ENCODE measurements at places on chromosomes 5 and 9.
A peak's percentile ranks its signal among the peaks of the same experiment; 100 is the strongest.

DNA sequence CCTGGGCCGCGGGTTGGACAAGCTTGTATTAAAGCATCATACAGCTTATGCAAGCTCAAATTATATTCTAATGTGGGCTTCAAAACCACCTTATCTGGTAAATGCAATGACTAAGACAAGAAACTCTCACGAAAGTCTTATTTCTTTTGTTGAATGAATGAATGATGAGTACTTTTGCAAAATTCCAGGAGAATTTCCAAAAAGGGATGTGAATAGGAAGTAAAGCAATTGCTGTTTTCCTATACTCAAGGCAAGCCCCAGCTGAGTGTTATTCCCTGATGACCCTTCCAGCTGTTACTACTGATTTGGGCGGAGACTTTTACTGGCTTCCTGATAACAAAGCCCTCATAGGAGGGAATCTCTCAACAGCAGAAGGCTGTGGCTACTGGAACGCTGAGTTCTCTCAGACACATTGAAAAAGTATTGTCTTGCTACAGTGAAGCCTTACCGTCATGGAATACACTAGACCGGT lies 162.8 kb downstream of the SREK1 start:
- no peak for DNase-seq

- no peak for DNase-seq
Measured at GRCh38 chr9:129713402-129713679, 39.5 kb downstream of the PTGES start.

DNA sequence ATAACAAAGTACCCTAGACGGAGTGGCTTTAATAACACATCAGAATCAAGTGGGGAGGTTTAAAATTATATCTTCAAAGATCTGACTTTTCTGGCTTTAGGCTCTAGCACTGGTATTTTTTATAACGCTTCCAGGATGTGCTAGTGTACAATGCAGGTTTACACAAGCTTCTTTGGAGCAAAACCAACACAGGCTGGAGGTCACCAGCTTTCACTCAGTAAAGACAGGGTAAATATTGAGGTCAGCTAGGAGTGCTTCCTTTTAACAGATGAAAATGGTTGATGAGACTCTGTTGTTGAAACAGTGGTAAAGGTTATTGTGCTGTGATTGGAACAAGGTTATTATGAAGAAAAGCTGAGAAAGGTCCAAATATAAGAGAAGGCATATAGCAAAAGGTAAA lies 414.2 kb downstream of the TAF11L14 start:
- peak; percentile 14 for DNase-seq

GRCh38 chr5:88769165-88769564 lies 113.8 kb downstream of the MEF2C start:
- DNase-seq = no peak

- DNase-seq = no peak
Measured at GRCh38 chr9:109967651-109968642, 187.9 kb downstream of the PALM2AKAP2 start.

GRCh38 chr5:56050551-56051255 lies 55.9 kb upstream of the IL6ST start:
- no peak for DNase-seq

- DNase-seq = no peak
Measured at GRCh38 chr5:172411484-172412072, 42.7 kb downstream of the SH3PXD2B start.

DNA sequence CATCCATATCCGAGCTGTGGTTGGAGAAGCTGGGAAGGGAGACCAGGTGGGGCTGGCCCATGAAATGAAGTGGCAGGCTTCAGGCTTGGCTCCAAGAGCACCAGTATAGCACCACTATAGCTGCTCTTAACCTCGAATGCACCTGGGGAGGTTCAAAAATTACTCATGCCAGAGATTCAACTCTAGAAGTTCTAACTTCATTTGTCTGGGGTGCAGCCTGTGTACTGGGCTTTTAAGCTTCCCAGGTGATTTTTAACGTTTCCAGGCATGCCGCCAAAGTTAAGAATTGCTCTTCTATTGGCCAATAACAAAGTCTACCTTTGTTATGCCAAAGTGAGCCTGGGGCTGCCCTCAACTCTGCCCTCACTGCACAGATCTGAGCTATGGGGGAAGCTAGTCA lies 458 bp downstream of the PRSS3 start:
- peak; percentile 83 for DNase-seq

DNA sequence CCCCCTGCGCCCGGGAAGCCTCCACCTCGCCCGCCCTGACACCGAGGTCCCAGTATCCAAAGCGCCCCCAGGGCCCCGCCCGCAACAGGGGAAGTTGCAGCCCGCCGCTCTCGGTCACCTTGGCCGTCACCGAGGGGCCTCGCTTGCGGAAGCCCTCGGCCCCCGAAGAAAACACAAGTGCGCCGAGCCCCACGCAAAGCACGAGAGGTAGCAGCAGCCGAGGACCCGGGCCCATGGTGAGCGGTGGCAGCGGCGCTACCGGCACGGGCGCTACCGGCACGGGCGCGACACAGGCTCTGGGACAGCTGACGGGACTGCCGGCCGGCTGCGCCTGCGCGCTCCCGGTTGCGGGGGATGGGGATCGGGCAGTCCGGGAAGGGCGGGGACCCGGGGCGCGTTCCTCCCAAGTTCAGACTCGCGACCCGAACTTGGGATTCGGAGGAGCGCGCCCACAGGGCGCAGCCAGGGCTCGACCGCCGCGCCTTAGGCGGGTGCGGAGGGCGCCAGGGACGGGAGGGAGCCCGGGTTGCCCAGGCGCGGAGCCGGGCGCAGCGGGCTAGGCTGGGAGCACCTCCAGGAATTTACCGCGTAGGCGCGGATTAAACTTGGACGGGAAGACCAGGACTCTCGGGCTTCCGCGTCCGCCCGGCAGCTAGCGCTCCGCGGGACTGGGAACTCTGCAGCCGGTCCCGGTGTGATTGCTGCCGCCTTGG lies at the start of gene PPIC:
PPIC (minus strand) TSS at position 335 of the 713 bp plus-strand sequence; CDS start at position 235, 100 bp downstream.
- peak; percentile 92 for DNase-seq

DNA sequence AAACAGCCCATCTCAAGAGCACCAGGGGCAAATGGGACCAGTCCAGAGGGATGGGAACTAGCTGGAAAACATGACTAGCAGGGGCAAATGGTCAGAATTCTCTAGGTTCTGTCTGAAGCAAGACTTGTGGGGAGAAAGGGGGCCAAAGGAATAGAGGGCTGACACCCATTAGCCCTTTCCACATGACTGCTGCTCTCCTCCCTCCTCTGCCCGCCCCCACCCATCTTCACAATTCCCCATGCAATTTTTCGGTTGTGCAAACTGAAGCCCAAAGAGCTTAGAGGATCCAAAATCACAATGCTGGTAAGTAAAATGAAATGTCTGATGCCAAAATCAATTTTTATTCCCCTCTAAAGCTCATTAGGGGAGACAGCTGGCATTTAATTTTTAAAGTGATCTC lies 207.1 kb downstream of the DCP2 start:
- no peak for DNase-seq

- DNase-seq = peak; percentile 57
Measured at GRCh38 chr5:136212252-136212721, 19.3 kb upstream of the SMIM32 start.

GRCh38 chr9:92122800-92123199 lies 7.6 kb upstream of the SPTLC1 start:
- no peak for DNase-seq

DNA sequence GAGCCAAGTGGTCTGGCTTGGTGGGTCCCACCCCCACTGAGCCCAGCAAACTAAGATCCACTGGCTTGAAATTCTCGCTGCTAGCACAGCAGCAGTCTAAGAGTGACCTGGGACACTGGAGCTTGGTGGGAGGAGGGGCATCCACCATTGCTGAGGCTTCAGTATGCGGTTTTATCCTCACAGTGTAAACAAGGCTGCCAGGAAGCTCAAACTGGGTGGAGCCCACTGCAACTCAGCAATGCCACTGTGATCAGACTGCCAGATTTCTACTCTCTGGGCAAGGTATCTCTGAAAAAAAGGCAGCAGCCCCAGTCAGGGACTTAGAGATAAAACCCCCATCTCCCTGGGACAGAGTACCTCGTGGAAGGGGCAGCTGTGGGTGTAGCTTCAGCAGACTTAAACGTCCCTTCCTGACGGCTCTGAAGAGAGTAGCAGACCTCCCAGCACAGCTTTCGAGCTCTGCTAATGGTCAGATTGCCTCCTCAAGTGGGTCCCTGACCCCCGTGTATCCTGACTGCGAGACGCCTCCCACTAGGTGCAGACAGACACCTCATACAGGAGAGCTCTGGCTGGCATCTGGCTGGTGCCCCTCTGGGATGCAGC lies 18.2 kb upstream of the STK32A start:
- no peak for DNase-seq

DNA sequence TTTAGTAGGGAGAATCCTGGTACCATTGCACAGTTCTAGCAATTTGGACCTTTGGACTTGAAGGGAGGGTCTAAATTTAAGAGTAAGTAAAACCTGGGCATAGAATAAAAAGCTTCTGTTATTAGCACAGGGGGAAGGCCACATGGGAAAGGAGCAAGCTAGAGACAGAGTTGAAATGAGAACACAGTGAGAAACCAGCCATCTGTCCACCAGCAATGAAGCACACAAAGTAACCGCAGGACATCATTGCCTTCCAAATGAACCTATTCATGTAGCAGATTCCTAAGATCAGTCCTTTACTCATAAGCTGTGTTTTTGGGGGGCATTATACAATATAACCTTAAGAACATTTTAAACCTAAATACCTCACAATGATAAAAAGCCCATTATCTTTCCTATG lies 407.4 kb downstream of the HCN1 start:
- DNase-seq = no peak

DNA sequence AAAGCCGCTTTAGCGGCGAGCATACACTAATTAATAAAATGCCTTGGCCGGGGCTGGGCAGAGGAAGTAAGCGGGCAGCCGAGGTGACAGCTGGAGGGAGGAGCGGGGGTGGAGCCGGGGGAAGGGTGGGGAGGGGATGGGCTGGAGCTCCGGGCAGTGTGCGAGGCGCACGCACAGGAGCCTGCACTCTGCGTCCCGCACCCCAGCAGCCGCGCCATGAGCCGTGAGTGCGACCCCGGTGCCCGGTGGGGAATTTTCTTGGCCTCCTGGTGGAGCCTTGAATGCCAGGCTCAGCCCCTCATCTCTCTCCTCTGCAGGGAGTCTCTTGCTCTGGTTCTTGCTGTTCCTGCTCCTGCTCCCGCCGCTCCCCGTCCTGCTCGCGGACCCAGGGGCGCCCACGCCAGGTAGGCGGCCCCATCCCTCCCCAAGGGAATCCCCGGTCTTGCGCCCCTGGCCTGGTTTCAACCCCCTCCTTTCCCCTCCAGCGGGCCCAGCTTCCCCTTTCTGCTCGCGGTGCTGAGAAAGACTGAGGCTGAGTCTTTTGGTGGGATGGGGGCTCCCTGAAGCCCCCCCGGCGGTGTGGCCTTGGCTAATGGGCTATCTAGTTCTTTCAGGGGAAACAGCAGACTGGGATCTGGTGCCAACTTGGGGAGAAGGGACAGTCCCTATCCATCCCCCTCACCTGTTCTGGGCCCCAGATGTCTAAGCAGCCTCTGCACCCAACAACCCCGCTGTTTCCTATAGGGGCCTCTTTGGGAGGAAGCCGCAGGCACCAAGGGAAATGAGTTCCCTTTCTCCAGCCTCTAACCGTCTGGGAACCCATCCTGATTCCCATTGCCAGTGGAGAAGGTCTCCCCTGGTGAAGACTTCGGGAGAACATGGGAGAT lies at the start of gene PTGS1:
PTGS1 (plus strand) TSS at position 156 of the 887 bp plus-strand sequence; CDS start at position 217, 61 bp downstream.
- peak; percentile 18 for DNase-seq

DNA sequence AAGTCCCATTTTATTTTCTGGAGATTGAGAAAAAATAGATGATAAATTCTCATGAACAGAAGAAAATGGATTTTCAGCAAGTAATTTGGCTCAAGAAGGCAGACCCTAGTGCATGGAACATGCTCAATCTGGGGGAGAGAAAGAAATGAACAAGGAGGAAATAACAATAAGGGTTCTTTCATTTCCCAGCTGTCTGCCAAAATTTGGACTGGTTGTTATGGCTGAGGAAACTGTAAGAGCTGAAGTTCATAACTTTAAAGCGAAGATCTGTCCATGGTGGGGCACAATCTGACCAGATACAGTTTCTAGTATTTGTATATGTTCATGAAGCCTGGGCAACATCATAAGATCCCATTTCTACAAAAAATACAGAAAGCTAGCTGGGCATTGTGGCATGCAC lies 1386.5 kb upstream of the DMAC1 start:
- no peak for DNase-seq

All from thyroid gland (tissue), 4 donors.